Fibroblast of lung (primary cell): ENCODE measurements at places on chromosomes 1 and 21. TPM values are rescaled to one million over a fixed set of nuclear protein-coding genes. Genes with fewer than 3 reads are reported as not detected.

ANKRD34A gene
- 1.9 and 2.6 TPM in 2 replicates for polyA plus RNA-seq

PTGER3 gene
- polyA plus RNA-seq, result 0.89 and 1.6 TPM in 2 replicates

MRTO4 gene
- polyA plus RNA-seq, result 28.6 and 53.3 TPM in 2 replicates

GRCh38 chr21:42696501-42697040 lies 43.1 kb downstream of the PDE9A start:
- DNase-seq, result no peak

DNA sequence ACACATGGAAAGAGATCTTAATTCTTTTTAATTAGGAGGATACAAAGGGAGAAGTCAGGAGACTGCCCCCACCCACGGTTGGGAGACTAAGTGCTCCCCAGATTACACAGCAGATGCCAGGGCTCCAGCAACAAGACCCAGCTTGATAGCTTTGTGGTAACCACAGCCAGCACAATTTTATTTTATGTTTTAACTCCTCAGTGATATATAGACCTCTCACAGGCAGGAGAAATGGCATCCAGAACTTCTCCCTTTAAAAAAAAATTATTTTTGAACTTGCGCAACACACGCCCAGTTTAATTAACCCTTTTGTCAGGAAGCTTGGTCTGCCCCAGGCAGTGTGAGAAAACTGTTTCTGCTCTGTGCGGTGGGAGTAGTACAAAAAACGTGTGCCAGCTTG lies 62.6 kb upstream of the ACOT11 start:
- DNase-seq, result no peak

- no peak for DNase-seq
Measured at GRCh38 chr1:247392088-247392487, 23.9 kb upstream of the NLRP3 start.
